ENCODE measurements at places on chromosomes 2 and 18.

DNA sequence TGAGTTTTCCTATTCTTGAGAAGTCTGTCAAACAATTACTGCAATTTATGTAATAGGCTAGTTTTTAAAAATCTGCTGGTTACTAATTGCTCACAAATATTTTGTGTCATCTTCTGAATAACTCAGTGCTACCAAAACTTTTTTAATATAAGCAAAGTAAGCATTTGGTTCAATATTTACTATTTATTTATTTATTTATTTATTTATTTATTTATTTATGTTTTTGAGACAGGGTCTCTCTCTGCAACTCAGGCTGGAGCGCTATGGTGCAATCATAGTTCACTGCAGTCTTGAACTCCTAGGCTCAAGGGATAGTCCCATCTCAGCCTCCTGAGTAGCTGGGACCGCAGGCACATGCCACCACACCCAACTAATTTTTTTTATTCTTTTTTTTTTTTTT is 60.4 kb upstream of the CDH20 start:
- no peak for DNase-seq

- no peak for DNase-seq
Measured at GRCh38 chr2:197925204-197925603, 120.8 kb downstream of the PLCL1 start.

DNA sequence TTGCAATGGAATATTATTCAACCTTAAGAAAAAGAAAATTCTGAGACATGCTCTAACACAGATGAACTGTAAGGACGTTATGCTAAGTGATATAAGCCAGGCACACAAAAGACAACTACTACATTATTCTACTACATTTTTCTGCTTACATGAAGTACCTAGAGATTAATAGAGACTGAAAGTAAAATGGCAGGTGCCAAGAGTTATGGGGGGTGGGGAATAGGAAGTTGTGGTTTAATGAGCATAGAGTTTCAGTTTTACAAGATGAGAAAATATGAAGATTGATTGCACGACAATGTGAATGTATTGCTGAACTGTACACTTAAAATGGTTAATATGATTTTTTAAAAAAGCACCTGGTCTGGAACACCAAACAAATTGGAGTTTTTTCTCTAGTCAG is 1231.6 kb upstream of the DDX18 start:
- DNase-seq: no peak

GRCh38 chr2:12871694-12872315 is 155.1 kb downstream of the TRIB2 start:
- no peak for DNase-seq

GRCh38 chr2:218364196-218364595 is 7.5 kb downstream of the CATIP start:
- DNase-seq: no peak

Data from EL (cell line).